BJ (cell line): ENCODE measurements at places on chromosomes 11 and 22. TPM values are rescaled to one million over a fixed set of nuclear protein-coding genes. Genes with fewer than 3 reads are reported as not detected.

DNA sequence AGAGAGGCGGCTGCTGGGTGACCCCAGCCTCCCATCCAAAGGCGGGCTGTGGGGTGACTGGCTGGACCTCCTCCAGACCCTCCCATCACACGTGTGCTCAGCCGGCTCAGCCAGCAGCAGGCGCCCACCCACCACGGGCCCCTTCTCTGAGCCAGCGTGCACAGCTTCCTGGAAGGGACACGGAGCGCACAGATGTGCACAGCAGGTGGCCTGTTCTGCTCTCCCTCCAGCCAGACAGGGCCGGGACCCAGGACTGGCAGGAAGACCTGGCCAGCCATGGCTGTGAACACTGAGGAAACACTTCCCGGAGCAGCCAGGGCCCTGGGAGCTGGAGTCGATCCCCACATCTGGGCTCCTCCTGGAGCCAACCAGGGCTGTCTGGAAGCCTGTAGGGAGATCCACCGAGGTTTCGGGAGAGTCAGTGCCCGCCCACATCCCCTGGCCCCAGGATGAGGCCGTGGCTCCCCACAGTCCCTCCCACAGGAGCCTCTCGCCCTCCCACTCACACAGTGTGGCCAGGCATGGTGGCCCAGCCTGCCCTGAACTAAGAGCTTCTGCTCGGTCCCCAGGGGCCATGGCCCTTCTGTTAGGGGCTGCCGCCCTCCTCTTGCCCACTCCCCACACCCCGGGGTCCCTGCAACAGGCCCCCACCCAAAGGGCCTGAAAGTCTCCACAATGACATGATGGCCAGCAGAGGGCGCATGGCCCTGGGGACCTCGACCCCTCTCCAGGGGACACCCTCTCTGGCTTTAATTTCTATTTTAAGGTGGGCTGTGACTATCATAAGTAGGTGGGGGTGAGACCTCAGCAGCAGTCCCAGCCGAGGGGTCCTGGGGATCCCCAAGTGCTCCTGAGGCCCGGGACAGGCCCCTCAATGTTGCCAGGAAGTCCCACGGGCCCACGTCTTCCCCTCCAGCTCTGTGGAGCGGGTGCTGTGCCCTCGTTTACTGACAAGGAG is 90.6 kb upstream of the FGF3 start:
- no peak for DNase-seq

- no peak for DNase-seq
These were observed 34.8 kb downstream of the BARX2 start for GRCh38 chr11:129410395-129410960.

DNA sequence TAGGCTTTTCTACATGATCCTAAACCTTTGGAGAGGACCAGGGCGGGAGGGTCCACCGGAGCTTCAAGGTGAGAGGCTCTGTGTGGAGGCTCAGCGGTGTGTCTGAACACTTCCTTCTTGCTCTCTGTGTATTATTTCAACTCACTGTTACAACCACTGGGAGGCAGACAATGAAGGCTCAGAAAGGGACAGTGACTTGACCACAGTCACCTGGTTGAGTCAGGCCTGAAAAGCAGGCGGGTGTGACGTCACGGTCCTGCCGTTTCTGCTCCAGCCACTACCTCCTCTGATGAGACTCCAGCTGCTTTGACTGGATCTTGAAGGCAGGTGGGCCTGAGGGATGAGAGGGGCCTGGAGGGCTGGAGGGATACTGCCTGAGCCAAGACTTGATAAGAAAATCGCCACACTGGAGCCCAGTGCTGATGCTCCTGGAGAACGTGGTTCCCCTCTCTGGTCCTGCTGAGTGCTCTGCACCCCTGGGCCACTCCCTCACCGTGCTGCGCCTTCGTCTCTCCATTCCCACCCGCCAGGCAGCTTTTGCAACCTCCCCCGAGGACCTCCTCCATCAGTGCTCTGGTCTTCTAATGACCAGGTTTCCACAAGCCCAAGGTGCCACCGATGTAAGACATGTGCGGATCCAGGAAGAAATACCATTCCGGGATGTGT is 27.9 kb downstream of the KCNC1 start:
- DNase-seq: no peak

- DNase-seq: no peak
These were observed 1.1 kb upstream of the ATG16L2 start for GRCh38 chr11:72812967-72813739.

Gene FREY1
- 0.22 and 0.33 TPM in 2 replicates for polyA plus RNA-seq
